ENCODE measurements at places on chromosomes 1 and 21.

GRCh38 chr1:205436776-205437410 lies 15.0 kb upstream of the LEMD1 start:
- DNase-seq: no peak

DNA sequence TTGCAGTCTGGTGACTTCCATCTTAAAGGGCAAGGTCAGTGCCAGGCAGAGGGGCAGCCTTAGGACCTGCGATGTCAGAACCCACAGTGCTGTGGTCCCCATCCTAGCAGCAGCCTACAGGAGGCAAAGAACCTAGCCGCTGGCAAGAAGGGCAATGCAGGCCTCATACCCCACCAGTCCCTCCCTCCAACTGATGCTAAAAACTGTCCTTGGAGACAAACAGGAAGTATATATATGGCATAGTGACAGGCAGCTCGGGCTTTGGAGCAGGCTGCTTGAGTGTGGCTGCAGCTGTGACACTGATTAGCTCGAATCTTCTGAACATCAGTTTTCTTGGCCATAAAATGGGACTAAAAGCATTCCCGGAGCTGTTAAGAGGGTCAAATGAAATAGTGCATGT lies 156.0 kb upstream of the VAMP3 start:
- DNase-seq: no peak

GRCh38 chr1:160550572-160551034 lies 27.5 kb upstream of the SLAMF6 start:
- DNase-seq: no peak

GRCh38 chr1:4083231-4084047 lies 183.4 kb upstream of the C1orf174 start:
- DNase-seq: no peak

GRCh38 chr1:88647749-88648415 lies 36.2 kb upstream of the PKN2 start:
- no peak for DNase-seq

DNA sequence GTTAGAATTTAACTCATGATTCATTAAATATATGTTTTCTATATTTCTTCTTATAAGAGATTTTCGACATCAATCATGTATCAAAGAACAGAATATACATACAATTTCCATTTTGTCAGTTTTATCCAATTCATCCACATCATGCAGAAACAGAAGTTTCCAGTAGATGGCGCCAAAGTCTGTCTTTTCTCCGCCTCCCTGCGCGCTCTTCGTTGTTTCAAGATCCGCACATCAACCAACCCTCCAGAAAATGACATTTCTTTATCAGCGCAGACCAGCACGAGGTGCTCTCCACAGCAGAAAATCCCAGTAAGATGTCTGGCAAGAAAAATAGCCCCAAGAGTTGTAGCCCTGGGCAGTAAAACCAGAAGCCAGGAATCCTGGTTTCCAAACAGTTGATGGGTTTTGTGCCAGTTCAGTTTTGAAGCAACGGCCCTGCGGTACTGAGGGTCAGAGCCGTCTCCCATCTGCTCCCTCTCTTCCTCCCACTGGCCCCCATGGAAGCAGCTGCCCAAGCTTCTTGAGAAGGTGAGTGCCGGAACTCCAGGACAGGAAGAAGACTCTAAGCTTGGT lies 38.6 kb upstream of the GPR137B start:
- DNase-seq: no peak

DNA sequence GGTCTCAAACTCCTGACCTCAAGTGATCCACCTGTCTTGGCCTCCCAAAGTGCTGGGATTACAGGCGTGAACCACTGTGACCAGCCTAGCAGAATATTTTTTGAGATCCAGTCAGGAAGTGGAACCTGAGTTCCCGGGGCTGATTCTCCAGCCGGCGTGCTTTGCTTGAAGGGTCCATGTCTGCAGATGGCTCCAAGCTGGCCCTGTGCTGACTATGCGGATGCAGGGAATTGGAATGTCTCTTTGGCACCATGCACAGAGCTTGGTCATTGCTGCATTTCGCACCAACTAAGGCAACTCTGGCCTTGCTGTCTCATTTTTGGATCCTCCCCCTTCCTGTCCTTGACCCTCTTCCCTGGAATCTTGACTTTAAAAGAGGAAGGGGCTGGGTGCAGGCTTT lies 28.1 kb downstream of the ARHGEF10L start:
- DNase-seq: no peak

DNA sequence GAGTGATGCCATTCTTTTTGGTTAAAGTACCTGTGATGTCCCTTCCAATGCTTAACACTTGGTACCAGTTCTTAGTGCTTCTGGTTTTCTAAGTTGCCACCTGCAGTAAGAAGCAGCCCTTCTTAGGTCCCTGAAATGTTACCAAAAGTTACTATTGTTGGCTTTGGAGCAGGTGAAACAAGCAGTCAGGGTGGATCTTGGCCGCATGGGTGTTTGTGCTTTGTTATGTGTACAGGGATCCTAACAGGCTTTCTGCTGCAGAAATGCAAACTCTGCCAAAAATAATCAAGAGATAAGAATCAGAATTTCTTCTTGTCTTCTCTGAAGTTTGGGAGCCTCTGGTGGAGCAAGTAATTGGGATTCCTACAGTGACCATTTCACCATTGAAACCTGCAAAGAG lies 84.4 kb downstream of the UBE4B start:
- DNase-seq: no peak

GRCh38 chr1:7471836-7472235 lies 299.3 kb upstream of the VAMP3 start:
- DNase-seq: no peak

- no peak for DNase-seq
Observed at GRCh38 chr21:26461500-26461899, 111.6 kb downstream of the CYYR1 start.

GRCh38 chr1:46342084-46342656 lies 1.6 kb downstream of the NSUN4 start:
- no peak for DNase-seq

DNA sequence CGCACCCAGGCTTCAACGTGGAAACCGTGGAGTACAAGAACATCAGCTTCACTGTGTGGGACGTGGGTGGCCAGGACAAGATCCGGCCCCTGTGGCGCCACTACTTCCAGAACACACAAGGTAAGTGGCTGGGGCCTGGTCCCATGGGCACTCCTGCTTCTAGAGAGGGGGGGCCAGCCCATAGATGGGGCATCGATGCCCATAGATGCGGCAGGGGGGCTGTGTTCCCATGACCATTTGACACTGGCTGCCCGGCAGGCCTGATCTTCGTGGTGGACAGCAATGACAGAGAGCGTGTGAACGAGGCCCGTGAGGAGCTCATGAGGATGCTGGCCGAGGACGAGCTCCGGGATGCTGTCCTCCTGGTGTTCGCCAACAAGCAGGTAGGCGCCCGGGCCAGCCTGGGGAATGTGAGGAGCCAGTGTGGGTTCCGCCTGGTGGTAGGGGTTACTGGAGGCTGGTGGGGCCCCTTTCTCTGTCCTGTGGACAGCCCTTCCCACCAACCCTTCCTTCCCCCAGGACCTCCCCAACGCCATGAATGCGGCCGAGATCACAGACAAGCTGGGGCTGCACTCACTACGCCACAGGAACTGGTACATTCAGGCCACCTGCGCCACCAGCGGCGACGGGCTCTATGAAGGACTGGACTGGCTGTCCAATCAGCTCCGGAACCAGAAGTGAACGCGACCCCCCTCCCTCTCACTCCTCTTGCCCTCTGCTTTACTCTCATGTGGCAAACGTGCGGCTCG lies 5.6 kb downstream of the C1orf35 start:
- DNase-seq: no peak

GRCh38 chr1:156003923-156004188 lies 16.9 kb downstream of the SSR2 start:
- no peak for DNase-seq

GRCh38 chr1:109578947-109579443 lies 30.6 kb downstream of the GNAI3 start:
- DNase-seq: no peak

DNA sequence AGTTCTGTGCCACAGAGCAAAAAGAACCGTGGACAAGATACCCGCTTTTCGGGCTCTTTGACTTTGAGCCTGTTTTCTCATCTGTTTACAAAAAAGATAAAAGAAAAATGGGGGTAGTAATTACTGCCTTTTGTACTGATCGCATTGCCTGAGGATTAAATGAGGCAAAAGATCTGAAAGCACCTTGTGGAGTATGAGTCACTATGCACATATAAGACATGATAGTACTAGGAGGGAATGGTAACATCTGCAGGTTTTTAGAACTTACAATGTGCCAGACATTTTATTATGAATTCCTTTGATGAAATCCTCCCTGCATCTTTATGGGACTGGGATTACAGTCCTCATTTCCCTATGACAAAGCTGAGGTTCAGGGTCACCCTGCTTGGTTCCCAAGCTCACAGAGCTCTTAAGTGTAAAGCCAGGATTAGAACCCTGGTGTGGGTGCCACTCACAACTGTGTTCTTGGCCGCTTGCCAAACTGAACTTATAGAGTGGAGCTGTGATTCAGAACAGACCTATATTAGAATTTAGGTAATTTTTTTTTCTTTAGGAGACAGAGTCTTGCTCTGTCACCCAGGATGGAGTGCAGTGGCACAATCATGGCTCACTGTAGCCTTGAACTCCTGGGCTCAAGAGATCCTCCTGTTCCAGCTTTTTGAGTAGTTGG lies 1.8 kb downstream of the DISC1 start:
- no peak for DNase-seq

DNA sequence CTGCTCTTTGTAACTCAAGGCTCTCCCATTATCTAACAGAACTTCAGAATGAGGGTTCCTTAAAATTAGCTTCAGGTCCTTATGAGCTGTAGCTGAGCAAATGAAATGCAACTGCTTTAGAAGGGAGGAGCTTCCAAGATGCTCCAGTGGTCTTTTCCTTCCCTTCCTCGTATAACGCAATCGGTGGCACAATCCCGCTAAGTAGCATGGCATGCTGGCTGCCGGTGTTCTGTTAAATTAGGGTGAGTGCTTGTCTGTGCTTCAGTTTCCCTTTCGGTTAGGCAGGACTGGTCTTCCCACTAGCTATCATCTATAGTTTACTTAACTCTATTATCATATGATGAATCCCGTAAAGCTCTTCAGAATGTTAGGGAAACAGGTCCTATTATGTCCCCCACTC lies 917 bp downstream of the KIAA0040 start:
- no peak for DNase-seq

GRCh38 chr1:214896921-214897320 lies 185.6 kb upstream of the KCNK2 start:
- DNase-seq: no peak

- DNase-seq: peak; percentile 47
Observed at GRCh38 chr21:45640888-45641479, 2.5 kb upstream of the PCBP3 start.

GRCh38 chr1:223478606-223479005 lies 85.4 kb downstream of the CCDC185 start:
- no peak for DNase-seq

DNA sequence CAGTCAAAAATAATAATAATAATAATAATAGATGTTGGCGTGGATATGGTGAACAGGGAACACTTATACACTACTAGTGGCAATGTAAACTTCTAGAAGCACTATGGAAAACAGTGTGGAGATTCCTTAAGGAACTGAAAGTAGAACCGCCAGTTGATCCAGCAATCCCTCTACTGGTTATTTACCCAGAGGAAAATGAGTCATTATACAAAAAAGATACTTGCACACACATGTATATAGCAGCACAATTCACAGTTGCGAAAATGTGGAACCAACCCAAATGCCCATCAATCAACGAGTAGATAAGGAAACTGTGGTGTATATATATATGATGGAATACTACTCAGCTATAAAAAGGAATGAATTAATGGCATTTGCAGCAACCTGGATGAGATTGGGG lies 176.0 kb downstream of the PLPP3 start:
- DNase-seq: no peak

DNA sequence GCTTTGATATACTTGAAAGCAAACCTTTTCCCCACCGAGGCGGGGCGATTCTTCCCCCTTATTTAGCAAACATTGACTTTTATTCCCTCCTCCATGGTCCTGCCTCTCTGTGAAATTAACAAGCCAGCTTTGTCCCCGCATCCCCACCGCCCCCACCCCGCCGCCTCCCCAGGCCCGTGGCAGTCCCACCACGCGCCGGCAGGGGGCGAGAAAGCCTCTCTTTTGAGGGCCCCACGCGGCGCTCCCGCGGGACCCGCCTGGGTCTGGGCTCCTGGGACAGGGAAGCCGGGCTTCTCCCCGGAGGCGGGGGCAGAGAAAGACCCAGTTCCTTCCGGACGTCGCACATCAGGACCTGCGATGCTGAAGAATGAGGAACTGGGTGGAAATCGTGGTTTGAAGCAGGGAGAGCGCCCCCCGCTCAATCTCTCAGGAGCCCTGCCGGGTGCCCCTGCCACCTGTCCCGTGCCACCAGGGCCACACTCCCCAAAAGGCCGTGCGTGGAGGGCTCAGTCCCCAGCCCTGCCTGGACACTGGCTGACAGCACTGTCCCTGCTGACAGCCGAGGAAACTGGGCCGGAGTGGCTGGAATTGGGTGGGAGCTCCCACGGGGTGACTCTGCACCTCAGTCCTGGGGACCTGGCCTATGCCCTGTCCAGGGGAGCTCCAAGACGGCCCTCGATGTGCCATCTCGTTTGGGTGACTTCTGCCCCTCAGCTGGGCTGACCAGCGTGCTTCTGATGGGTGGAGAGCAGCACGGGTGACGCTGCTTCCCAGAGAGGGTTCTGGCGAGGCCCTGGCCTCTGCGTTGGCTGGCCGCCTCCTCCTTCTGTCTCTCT lies 8.6 kb upstream of the ACTRT2 start:
- DNase-seq: no peak

GRCh38 chr1:25180996-25181395 lies 51.3 kb downstream of the SYF2 start:
- no peak for DNase-seq

GRCh38 chr21:25328736-25329135 lies 278.5 kb downstream of the MRPL39 start:
- DNase-seq: no peak

DNA sequence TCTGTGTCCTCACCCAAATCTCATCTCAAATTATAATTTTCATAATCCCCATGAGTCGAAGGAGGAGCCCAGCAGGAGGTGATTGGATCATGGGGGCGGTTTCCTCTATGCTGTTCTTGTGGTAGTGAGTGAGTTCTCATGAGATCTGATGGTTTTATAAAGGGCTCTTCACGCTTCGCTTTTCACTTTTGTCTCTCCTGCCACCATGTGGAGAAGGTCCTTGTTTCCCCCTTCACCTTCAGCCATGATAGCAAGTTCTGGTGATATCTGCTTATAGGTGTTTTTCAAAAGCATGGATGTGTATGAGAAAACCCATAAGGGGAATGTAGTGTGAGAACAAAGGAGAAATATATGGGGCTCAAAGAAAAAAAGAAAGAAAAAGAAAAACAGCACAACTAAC lies 405.9 kb upstream of the RGS18 start:
- DNase-seq: no peak

GRCh38 chr1:109649491-109649914 lies 6.4 kb upstream of the GSTM4 start:
- DNase-seq: no peak

- DNase-seq: peak; percentile 45
Observed at GRCh38 chr1:25804244-25804963, 4.4 kb downstream of the SELENON start.
